ENCODE measurements at places on chromosomes 12 and 14.

- DNase-seq: no peak
These were observed 275.7 kb downstream of the DAD1 start for GRCh38 chr14:22313172-22313801.

GRCh38 chr14:102464846-102465341 lies 44.7 kb downstream of the ANKRD9 start:
- peak; percentile 45 for DNase-seq

GRCh38 chr12:102480406-102480805 lies at the start of gene IGF1:
Gene IGF1 (minus strand): TSS chr12:102480563. CDS start chr12:102480381, 182 bp downstream.
- no peak for DNase-seq

DNA sequence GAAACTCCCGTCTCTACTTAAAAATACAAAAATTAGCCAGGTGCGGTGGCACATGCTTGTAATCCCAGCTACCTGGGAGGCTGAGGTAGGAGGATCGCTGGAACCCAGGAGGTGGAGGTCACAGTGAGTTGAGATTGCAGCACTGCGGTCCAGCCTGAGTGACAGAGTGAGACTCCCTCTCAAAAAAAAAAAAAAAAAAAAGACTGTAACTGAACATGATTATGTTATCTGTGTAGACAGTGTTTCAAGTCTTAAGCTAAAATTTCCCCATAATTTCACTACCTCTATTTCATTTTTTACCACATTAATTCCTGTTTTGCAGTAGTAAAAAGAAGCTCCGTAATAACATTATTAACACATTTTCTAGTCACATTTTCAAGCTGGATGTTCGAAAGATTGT lies 5.4 kb downstream of the PLBD1 start:
- no peak for DNase-seq

DNA sequence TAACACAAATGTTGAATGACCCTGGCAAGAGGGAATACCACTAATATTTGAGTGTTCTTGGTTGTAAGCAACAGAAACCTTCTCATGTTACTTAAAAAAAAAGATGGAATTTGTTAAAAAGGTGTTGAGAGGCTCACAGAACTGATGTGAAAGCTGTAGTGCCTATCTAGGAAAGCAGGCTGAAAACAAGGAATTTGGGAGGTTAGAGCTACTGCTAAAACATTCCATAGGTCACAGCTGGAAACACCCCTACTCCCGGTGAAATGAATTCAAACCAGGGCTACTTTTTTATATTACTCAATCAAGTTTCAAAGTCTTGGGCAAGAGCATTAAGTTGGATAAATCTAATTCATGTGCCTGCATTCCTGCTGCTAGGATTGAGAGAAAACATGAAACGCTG lies 104.1 kb downstream of the SLC35F4 start:
- no peak for DNase-seq

GRCh38 chr14:78605025-78605762 lies 435.0 kb downstream of the NRXN3 start:
- DNase-seq: no peak

GRCh38 chr12:32270818-32271710 lies 128.3 kb upstream of the FGD4 start:
- DNase-seq: no peak

DNA sequence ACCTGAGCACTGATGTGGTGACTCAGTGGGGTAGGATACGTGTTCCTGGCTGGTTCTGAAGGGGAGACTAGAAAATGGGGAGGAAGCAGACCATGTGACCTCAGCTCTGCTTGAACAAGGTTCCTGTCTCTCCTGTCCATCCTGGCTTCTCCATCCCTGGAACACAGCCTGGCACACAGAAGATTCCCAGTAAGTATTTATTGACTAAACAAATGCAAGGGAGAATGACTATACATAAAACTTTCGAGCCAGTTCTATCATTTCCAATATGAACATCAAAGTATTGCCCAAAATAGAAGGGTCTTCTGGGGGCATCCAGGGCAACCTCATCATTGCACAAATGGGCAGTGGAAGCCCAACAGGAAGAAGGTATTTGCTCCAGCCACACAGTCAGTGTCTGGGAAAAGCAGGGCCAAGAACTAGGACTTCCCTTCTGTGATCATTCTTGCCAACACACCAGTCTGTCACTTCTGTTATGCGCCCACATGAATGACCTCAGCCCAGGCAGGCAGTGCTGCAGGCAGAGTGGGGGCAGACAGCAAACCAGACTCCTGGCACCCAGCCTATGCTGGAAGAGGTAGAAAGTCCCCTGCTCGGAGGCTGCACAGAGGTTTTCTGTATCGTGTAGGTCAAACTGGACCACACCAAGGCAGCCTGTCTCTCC lies 5.6 kb upstream of the SERPINA9 start:
- DNase-seq: no peak

DNA sequence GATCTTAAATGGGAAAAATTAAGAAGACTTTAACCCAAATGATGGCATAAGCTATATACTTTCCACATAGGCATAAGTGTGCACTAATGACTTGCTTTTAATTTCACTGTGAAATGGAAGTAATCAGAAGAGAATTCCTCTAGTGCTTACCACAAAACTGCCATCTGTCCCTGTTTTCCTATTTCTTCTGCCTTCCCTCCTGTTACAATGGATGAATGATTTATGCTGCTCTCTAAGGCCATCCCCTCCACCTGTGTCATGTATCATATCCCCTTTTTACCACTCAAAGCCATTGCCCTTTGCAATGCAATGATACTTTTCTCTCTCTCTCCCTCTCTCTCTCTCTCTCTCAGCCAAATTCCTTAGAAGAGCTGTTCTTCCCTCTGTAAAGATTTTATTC lies 109.1 kb downstream of the C12orf50 start:
- DNase-seq: no peak

DNA sequence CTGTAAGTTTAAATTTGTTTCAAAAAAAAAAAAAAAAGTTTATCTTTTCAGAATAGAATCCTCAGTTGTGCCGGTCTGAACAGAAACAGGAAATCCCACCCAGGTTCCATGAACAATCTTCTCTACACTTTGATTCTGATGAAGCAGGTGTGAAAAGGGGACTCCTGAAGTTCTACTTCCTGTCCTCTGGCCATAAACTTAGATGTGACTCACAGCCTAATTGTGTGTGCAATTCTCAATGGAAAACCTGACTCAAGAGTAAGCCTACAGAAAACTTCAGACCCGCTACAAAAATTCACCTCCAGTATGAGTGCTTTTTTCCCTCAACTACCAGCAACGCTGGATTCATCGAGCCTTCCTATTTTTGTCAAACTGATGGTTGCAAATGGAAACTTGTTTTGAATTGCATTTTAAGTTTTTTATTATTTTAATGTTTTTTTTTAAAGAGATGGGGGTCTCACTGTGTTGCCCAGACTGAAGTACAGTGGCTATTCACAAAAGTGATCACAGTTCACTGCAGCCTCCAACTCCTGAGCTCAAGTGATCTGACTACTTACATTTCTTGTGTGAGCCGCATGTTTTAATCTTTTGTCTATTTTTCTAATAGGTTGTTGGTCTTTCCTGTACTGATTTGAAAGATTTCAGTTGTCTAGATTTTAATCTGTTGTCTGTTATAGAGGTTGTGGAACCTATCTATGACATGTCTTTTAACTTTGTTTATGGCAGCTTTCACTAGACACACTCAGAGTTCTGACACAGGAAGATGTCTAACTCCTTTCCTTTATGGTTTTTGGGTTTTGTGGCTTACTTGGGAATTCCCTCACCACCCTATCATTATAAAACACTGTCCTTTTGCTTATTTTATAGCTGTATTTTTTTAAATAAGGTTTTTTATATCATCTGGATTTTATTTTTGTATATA lies 37.6 kb downstream of the ATG14 start:
- DNase-seq: no peak

DNA sequence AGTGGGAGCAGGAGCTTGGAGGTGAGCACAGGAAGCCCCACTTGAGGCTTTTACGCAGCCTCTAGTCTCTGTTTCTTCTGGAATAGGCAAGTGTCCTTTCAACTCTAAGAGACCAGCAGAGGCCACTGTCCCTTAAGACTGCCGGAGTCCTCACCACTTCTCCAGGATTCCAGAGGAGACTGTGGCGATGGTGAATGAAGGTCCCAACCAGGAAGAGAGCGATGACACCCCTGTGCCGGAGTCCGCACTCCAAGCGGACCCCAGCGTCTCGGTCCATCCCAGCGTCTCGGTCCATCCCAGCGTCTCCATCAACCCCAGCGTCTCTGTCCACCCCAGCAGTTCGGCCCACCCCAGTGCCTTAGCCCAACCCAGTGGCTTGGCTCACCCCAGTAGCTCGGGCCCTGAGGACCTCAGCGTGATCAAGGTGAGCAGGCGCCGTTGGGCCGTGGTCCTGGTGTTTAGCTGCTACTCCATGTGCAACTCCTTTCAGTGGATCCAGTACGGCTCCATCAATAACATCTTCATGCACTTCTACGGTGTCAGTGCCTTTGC lies 442 bp downstream of the FLVCR2 start:
- DNase-seq: no peak

- no peak for DNase-seq
These were observed 38.9 kb downstream of the SFSWAP start for GRCh38 chr12:131749618-131750315.

GRCh38 chr12:80815351-80815750 lies 98.6 kb downstream of the MYF5 start:
- DNase-seq: no peak

- no peak for DNase-seq
These were observed 121.2 kb upstream of the GRIP1 start for GRCh38 chr12:66800046-66800445.

GRCh38 chr12:4744709-4745108 lies 24.5 kb downstream of the GALNT8 start:
- DNase-seq: no peak

DNA sequence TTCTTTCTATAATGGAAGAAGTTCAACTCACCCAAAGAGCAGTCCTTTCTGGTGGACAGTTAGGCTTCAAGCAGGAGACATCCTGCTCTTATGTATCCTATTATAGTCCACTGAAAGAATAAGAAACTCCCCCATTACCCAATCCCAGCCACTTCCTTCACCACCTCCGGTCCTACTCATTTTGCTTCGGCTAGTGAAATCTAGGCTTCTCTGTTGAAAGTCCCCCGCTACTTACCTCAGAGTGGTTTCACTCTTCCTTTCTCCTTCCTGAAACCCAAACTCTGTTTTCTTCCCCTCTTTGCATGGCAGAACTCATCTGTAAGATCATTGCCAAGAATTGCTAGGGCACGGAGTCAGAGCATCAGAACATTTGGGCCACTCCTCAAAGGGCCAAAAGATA lies at the start of gene GPR84:
Gene GPR84, minus strand, starts transcription at position 74 of the 400 bp plus-strand sequence. CDS start 635 bp downstream, outside the sequence.
- DNase-seq: no peak

DNA sequence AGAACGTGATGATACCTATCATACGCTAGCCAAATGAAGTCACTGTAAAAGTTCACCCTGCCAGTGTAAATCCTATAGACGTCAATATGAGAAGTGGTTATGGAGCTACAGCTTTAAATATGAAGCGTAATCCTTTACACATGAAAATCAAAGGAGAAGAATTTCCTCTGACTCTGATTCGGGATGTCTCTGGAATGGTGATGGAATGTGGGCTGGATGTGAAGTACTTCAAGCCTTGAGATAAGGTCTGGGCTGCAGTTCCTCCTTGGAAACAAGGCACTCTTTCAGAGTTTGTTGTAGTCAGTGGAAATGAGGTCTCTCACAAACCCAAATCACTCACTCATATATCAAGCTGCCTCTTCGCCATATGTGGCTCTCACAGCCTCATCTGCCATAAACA lies 53.1 kb upstream of the NAP1L1 start:
- no peak for DNase-seq

DNA sequence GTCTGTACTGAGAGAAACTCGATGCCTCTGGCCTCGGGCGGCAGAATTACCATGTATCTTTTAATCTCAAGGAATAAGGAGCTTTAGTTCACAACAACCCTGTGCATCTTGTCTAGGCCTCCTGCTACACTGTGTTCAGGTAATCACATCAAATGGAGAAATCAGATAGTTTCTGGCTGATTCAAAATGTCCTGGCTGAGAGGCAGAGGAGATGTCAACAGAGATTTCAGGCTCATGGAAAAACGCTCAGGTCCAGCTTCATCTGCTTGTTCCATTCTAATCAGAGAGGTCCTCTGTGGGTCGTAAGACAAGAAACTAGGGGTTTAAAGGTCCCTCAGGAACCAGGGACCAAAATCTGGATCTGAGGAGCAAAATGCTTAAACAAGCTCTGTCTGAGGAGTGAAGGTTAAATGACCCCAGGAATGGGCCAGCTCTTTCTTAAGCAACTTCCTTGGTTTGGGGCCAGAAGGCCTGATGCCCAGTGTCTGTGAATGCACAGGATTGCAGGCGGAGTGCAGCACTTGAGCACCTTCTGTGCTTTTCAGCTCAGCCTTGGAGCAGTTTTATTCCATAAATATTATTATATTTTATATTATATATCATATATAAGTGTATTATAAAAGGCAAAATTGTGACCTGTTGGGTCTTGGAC lies 170.2 kb upstream of the PRICKLE1 start:
- DNase-seq: no peak

GRCh38 chr14:64944041-64944440 lies 1.5 kb upstream of the GPX2 start:
- no peak for DNase-seq

GRCh38 chr12:69330475-69331473 lies 17.4 kb upstream of the LYZ start:
- peak; percentile 86 for DNase-seq

GRCh38 chr14:45649051-45649450 lies 396.0 kb upstream of the MIS18BP1 start:
- no peak for DNase-seq

GRCh38 chr12:69651922-69652321 lies 41.2 kb upstream of the LRRC10 start:
- DNase-seq: no peak

DNA sequence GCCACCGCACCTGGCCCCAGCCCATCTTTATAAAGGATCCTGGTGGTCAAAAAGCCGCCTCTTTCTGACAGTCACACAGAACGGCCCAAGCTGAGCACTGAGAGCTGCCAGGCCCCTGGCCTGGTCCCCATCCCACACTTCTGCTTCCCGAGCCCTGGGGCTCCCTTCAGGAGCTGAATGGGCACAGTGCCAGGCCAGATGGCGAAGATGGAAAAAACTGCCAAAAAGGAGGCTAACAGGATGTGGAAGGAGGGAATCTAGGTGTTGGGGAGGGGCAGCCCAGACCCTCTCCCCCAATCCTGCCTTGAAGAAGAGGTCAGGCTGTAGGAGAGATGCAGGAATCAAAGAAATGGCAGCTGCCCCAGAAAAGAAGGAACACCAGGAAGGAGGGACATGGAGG lies 5.0 kb downstream of the LPAR5 start:
- DNase-seq: no peak

- no peak for DNase-seq
These were observed 2.7 kb downstream of the PLEKHD1 start for GRCh38 chr14:69487226-69487625.

GRCh38 chr12:131513606-131514005 lies 197.3 kb upstream of the SFSWAP start:
- no peak for DNase-seq

- DNase-seq: no peak
These were observed 12.4 kb downstream of the PAPLN start for GRCh38 chr14:73249564-73250316.

- no peak for DNase-seq
These were observed 20.8 kb downstream of the PAPLN start for GRCh38 chr14:73258076-73258475.

DNA sequence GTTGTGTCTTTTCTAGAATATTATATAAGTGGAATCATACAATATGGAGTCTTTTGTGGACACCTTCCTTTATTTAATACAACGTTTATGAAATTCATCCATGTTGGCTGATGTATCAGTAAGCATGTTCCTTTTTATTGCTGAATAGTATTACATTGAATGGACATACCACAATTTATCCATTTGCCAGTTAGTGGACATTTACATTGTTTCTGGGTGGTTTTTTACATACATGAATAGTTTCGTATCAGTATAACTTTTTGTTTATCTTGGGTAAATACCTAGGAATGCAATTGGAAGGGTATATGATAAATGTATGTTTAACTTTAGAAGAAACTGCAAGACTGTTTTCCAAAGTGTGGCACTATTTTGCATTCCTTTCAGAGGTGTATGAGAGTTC lies 23.1 kb downstream of the IQSEC3 start:
- no peak for DNase-seq
